ENCODE measurements at places on chromosomes 1 and 21.
A peak's percentile ranks its signal among the peaks of the same experiment; 100 is the strongest.

DNA sequence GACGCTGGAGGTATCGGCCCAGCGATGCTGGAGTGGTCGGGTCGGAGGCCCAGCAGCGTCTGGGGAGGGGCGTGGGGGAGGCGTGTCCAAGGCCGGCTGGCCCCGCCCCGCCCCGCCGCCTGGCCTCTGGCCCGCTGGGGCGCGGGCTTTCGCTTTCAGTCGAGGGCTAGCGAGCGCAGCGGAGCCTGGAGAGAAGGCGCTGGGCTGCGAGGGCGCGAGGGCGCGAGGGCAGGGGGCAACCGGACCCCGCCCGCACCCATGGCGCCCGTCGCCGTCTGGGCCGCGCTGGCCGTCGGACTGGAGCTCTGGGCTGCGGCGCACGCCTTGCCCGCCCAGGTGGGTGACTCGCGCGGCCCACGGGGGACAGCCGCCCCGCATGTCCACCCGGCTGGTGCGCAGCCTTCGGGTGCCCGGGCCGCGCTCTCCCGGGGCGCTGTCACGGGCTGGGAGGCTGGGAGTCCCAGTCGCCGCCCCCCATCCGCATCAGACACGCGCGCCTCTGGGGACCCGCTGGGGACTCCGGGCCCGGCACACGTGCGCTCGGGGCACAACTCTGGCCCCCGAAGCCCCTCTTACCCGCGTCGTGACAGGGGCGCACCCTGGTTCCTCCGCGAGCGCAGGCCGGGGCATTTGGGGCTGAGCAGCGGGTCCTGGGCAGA is at the start of gene TNFRSF1B:
Gene TNFRSF1B, plus strand, starts transcription at position 158 of the 659 bp plus-strand sequence. Its CDS starts 101 bp downstream, at position 259.
- DNase-seq, result peak; percentile 45

GRCh38 chr1:3085721-3086120 is 16.7 kb downstream of the PRDM16 start:
- no peak for DNase-seq

DNA sequence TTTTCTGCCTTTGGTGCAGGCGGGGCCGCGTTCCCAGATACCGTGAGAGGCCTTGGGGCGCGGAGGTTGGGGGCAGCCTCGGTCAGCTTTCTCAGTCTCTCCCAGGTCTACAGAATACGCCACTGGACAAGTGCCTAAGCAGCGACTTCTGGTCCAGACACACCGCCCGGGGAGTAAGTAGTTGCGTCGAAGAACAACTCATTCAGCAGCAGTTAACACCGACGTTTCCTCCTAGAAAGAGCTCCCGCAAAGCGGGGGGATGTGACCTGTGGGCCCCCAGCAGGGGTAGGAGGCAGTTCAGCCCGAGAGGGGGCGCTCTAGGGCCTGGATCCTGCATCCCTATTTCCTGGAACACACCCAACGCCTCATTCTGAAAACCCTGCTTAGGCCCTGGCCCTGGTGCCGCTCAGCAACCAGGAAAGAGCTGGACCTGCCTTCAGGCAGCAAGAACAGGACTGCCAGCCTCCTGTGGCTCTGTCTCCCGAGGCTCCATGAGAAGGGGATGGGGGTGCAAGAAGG is 6.5 kb upstream of the BARHL2 start:
- DNase-seq, result no peak

DNA sequence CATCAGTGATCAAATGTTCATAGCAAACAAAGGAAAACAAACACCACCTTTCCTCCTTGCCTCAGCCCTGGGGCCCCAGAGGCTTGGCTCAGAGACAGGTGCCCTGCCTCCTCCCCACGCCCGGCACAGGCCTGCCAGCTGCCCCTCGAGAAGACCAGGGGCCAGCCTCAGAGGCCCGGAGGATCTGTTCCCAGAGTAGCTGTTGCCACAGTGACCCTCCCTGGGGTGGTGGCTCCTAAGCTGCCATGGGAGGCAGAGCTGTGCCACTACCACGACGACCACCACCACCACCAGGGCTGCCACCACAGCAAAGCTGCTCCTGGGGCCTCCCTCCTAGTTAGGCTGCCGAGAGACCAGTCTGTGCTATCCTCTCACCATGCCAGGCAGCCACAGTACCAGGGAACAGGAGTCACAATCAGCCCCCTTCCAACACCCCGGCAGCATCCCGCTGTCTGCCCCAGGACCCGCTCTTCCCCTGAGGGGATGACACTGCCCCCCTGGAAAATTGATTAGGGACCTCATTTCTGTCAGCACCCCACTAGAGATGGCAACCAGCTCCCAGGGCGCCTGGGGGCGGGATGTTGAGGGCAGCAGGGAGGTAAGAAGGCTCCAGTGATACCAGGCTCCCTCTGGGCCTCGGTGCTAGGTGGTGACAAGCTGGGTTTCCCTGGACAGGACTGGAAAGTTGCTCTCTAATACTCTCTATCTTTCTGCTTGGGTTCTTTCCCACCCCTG is 30.5 kb downstream of the KCNC4 start:
- no peak for DNase-seq

DNA sequence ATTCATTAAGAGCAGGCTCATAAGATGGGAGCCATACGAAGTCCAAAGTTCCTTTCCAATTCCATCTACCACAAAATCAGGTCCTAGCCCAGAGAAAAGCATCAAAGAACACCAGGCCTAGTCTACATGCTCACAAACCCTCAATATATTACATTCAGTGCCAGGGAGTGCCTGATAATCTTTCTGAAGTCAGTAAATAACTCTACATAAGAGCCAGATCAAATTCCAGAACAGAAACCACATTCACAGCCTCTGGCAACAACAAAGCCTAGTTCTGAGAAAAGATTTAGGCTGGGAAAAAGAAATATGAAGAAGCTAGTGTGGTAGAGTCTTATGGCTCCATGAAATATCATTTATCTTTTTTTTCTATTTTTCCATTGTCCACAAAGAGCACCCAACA is 40.5 kb upstream of the RBBP5 start:
- no peak for DNase-seq

DNA sequence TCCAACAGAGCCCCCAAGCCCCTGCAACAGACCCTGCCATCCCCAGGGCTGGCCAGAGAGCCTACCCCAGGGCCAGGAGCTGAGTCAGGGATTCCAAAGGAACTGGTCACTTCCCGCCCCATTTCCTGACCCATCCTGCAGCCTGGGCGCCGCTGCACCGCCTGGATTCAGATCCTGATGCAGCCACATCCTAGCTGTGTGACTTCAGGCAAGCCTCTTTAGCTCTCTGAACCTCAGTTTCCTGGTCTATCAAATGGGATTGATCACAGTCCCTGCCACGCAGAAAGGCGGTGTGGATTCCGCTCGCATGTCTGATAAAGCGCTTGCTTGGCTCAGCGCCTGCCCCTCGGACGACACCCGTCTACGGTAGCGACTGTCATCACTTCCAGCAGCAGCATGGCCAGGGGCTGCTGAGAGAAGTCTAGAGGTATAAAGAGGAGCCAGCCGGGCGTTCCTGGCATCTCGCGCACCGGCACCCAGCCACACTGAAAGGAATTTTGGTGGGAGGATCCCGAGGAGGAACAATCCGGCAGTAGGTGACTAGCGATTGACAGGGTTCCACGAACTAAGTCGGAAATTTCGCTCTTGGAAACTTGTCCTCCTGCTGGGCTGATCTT is 10.1 kb downstream of the EPHA2 start:
- DNase-seq, result no peak

DNA sequence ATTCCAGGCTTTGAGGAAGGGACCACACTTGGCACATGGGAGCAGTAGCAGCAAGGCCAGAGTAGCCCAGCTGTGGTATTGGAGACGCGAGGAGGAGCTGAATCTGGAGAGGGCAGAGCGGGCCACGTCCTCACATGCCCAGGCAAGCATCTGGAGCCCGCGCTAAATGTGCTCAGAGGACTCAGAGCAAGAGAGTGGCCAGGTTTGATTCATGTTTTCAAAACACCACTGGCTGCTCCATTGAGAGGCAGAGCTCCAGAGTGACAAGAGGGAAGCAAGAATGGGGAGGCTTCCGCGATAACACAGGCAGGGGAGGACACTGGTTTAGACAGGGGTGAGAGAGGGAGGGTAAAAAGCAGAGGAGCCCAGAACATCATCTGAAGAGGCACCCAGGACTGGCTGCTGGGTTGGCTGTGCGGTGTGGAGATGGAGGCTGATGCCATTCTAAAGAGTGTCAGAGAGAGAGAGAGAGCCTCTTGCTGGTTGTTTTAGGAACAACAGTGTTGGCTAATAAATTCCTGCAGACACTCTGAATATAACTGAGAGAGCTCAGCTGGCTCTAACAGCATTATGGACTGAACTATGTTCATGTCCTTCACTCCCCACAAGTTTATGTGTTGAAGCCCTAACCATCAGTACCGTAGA is 32.3 kb downstream of the RCAN1 start:
- DNase-seq, result no peak

DNA sequence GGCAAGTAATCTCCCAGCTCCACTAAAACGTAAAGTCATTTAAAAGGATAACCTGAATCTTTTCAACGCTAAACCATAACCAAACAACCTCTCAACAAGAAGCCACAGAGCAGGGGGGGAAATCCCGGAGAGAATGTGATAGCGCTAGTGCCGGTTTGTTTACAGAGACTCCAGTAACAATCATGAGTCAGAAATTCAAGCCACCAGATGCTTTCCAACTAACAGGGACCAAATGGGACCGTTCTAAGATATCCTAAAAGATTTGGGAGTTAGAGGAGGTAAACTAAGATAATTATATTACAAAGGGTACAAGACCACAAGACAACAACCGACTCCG is 825 bp downstream of the DCAF8 start:
- DNase-seq, result peak; percentile 71

DNA sequence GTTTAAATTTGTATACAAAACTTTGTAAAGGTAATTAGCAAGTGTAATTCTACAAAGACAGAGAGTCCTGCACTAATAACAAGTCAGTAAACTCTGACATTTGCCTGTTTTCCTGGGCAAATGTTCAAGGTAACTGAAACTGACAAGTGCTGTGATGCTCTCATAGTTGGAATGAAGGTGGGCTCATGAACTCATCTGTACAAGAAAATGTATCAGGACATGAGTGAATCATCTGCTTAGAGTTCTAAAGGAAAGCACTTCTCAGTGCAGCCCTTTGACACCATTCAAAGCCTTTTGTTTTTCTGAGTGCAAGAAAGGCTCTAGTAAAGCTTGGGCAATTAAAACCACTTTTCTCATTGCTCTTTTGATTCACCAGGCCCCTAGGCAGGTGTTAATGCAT is 91.5 kb downstream of the UROD start:
- no peak for DNase-seq

- DNase-seq, result no peak
These were observed 54.2 kb upstream of the SPATA6 start for GRCh38 chr1:48526008-48526710.

- no peak for DNase-seq
These were observed 35.3 kb downstream of the FCRL5 start for GRCh38 chr1:157517016-157517415.

GRCh38 chr1:172776071-172776470 is 117.2 kb downstream of the FASLG start:
- no peak for DNase-seq

DNA sequence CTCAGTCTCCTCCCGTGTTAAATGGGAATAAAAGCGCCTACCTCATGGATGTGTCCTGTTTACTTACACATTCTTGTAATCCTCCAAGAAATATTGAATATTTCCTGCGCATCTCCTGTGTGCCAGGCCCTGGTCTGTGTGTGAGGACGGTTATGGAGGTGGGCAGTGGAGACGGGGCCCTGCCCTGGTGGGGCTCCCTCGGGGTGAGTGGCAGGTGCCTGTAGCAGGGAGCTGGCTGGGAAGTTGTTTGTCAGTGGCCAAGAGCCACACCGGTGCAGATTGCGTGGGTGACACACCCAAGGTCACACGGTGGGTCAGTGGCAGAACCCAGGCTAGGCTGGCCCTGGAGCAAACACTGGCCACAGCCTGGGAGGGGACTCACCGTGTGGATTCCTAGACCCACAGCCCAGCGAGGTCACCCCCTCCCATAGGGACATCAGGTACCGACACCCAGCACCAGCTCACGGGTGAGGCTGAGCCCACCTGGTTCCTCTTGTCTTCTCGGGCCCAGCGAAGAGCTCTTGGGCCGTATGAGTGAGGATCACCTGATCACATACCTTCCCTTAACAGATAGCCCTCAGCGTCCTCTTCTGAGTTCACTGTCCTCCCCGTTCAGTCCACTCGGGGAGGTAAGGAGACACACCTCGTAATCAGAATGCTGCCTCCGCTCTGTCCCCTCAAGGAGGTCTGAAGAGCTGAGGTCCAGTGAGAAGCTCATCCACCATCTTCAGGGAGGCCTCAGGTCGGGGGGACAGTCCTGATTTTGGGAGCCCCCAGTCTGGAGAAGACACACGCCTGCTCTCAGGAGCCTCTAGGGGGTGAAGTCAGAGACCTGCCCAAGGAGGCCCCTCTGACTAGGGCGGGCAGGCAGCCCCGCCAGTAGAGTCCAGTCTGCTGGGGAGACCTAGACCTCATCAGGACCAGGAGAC is 349.6 kb downstream of the MATN1 start:
- DNase-seq, result no peak

- no peak for DNase-seq
These were observed 1.6 kb downstream of the PHC2 start for GRCh38 chr1:33429332-33429731.

DNA sequence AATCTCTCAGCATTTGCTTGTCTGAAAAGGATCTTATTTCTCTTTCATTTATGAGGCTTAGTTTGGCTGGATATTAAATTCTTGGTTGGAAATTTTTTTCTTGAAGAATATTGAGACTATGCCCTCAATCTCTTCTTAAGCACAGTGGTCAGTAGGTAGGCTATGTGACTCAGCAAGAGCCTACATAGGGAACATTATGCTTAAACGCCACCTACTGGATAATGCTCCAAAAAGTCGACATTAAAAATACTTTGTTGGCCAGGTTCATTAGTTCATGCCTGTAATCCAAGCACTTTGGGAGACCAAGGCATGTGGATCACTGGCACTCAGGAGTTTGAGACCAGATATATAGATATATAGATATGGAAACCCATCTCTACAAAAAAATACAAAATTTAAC is 678.0 kb upstream of the USP24 start:
- no peak for DNase-seq

DNA sequence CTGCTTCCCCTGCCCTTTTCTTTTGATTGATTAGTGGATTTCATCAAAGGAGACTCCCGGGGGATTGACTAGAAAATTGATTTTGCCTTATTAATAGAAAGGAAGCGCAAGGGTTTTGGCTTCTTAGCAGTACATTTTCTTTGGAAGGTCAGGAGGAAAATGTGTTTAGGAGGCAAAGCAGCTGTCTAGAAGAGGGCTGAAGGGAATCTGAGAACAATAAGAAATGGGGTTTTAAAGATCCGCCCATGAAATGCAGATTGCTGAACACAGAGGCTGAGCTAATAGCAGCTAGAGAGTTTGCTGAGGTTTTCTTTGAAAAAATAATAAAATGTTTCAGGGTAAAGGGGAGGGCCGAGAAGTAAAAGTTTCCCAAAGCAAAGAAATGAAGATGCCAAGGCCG is 4.9 kb downstream of the SERTAD4 start:
- no peak for DNase-seq
